BJ (cell line): ENCODE measurements at places on chromosomes 6 and 20.

- DNase-seq: no peak
Measured at GRCh38 chr6:169921217-169921616, 169.8 kb downstream of the ERMARD start.

DNA sequence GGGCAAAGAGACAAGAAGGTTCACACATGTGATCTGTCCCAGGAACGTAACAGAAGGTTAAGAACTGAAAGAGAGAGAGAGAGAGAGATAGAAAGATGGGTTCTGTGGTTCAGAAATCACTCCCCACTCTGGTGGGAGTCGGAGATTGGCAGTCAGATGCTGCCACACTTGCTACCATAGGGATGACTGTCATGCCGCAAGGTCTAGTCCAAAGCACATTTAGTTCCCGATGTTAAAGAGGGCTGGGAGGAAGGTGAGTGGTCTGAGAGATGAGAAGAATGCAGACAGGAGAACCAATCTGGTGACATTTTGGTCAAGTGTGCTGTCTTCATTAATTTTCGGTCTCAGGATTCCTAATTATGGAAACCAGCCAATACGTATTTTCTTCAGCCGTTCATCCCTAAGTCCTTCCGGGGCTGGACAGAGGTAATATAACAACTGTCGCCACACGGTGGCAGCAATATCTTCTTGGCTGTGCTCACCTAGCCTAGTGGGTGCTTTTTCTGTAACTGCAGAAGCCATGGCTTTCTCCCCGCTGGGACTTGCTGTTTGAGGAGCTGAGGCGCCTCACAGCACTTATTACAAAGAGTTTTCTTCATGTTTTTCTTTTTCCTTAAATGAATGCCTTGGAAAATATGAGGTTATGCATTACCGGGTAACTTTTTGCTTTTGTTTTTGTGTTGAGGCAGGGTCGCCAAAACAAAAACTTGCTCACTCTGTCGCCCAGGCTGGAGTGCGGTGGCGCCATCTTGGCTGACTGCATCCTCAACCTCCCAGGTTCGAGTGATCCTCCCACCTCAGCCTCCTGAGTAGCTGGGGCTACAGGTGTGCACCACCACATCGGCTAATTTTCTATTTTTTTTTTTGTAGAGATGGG is 46.0 kb downstream of the SLC35D3 start:
- peak; percentile 4 for DNase-seq

DNA sequence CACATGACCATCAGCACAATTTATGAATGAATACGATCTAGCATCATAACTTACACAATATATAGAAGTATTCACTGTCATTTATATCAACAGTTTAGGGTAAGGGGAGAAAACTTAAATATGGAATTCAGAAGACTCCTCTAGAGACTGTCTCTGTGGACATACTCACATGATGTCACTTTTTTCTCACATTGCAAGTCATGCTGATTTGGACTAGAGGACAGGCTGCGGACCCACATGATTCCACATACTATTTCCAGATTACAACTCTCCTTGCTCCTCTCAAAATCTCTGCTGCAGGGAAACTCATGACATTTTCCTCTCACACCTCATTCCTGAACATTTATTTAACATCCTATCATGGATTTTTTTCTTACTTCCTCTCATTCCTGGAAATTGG is 13.4 kb downstream of the CRISP1 start:
- no peak for DNase-seq

- no peak for DNase-seq
Measured at GRCh38 chr20:46650575-46651090, 626 bp downstream of the SLC13A3 start.

GRCh38 chr6:142732790-142733189 is 212.2 kb downstream of the HIVEP2 start:
- DNase-seq: no peak

DNA sequence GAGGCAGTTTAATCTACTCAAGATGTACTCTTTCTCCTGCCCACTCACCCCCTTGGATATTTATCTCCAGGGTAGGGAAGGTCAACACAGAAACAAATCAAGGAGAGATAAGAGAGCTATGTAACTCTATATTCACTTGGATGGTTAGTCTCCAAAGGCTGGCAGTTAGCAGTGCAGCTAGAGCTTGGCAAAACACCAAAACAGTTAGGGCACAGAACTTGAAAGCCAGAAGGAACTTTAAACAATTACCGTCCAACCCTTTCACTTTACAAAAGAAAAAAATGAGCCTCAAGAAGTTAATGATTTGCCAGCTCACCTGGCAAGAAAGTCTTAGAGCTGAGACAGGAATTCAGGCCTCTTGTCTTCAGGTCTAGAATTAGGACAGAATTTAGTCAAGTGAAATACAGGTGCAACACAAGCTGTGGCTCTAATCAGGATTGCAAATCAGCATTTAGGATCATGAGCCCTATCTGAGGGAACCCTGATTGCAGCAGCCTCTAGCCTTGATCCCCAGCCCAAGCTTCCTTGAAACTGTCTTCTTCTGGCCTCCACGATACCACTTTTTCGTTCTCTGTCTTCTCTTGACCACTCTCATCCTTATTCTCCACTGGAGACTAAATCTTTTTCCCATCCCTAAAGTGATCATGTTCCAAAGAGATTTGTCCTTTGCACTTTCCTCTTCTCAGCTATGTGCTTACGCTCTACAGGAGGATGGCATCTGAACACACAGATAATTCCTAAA is 14.9 kb downstream of the NEDD9 start:
- DNase-seq: no peak

DNA sequence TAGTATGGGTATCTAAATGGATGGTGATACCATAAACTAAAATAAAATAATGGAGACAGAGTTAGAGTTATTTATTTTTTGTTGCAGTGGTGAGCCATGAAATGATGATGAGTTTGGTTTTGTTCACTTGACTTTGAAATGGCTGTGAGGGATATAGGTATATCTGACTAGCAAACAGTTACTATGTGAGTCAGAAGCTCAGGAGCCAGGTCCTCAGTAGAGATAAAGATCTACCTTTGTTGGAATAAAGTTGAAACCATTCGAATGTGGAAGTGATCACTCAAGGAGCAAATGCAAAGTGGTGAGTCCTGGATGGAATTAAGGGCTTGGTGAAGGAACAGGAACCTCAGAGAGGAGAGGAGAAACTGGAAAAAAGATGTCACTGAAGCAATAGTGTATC is 86.0 kb upstream of the TPD52L1 start:
- no peak for DNase-seq

DNA sequence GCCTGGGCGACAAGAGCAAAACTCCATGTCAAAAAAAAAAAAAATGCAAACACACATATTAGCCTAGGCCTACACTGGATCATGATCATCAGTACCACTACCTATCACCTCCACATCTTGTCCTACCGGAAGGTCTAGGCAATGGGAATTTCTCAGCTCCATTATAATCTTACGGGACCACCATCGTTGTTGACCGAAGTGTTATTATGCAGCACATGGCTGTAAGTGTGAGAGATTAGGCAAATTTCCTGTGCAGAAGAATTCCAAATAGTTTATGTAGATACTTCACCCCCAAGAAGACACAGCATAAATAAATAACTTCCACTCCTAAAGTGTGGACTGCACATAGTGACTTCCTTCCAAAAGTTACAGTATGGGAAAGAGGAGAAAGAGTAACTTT is 16.8 kb upstream of the KIAA1755 start:
- DNase-seq: no peak

- no peak for DNase-seq
Measured at GRCh38 chr20:10094566-10095173, 59.9 kb downstream of the ANKEF1 start.

DNA sequence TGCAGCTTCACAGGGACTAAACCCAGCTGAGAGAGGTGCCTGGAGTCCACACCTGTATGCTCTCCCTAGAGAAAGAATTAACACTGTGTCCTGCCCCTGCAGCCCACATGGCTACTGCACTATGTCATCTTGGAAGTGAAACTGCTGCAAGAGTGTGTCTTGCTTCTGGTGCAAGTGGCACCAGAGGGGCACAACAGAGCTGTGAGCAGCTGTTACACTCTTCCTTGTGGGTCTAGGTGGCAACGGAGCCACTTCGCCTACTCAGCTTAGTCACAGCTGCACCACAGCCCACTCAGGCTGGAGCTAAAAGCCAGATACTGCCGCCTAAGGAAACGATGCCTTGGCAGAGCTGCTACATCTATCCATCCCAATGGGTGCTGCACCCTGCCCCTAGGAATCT is 391.4 kb downstream of the COL12A1 start:
- no peak for DNase-seq

DNA sequence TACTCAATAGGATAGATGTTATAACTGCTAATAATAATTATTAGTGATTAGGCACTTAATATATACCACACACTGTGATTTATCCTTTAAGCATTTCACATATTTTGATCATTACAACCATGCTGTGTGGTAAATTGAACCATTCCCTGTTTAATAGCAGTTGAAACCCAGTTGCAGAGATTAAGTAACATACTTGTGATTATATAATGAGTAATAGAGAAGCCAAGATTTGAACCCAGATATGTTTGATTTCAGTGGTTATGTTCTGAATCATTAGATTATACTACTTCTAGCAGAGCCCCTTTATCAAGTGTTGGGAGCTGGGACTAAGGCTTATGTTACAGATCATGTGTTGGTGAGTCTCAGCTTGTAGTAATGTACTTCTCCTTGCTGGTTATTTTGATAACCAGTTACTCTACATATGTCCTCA is 44.1 kb downstream of the STK4 start:
- peak; percentile 62 for DNase-seq

DNA sequence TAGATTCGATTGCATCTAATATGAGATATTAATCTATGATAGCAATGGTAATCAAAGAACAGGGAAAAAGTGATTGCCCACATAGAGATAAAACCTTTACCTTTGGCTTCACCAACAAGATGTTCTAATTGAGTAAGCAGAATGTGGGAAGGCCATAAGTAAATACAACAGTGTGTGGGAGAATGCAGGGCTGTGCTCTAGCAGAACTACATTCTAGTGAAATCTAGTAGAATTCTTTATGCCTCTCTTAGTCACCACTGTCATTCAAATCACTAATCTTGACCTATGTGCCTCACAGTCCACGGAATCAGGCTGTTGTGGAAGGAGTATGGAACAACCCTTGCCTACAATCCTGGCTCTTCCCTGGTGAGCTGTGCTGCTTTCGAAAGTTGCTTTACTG is 30.4 kb upstream of the MCM9 start:
- DNase-seq: no peak

DNA sequence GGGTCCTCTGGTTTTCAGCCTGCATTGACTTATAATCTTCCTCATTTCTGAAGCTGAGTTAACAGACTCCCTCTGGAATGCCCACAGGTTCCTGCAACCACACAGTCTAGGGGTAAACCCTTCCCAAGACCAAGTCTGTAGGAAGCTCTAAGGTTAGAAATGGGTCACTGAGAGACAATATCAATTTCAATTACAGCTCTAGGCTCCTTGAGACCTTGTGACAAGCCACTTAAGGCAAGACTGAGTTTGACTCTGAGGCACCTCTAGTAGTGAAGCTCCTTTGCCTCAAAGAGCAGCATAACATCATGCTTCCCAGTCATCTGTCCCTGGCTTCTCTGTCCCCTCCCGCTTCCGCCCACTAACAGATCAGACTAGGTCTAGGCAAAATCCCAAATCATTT is 333.2 kb upstream of the JARID2 start:
- no peak for DNase-seq

GRCh38 chr20:44701118-44701857 is 13.9 kb upstream of the CCN5 start:
- no peak for DNase-seq

DNA sequence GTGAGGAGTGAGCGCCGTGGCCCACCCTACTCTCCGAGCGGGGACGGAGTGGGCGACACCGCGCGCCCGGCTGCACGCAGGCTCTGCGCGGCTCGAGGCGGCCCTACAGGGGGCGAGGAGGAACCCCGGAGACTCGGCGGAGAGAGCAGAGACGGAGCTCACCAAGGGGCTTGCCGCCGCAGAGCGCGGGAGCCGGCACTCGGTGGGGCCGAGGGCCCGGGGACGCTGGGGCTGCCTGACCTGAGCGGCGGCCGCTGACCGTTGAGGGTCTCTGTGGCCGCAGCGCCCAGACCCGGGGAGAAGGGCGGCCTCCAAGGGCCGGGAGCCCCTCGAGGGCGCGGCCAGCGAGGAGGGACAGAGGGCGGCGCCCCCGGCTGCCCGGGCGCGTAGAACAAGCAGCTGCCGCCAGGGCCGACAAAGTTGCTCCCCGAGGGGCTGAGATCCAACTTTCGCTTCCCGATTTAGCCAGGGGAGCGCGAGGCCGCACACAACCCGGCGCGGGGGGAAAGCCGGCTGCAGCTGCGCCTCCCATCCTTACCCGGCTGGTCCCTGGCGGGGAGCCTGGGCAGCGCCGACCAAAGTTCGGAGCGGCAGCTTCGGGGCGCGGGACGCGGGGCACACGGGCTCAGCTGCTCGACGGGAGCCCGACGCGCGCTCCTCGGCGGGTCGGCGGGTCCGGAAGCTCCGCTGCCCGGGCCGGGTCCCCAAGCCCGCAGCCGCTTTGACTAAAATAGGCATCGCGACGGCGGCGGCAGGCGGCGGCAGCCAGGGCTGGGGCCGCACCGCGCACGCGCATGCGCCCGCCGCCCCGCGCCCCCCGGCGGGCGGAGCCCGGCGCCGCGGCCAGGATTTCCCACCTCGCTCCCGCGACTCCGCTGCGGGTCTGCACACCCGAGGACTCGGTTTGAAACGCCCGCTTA is 43.1 kb downstream of the POPDC3 start:
- DNase-seq: no peak

DNA sequence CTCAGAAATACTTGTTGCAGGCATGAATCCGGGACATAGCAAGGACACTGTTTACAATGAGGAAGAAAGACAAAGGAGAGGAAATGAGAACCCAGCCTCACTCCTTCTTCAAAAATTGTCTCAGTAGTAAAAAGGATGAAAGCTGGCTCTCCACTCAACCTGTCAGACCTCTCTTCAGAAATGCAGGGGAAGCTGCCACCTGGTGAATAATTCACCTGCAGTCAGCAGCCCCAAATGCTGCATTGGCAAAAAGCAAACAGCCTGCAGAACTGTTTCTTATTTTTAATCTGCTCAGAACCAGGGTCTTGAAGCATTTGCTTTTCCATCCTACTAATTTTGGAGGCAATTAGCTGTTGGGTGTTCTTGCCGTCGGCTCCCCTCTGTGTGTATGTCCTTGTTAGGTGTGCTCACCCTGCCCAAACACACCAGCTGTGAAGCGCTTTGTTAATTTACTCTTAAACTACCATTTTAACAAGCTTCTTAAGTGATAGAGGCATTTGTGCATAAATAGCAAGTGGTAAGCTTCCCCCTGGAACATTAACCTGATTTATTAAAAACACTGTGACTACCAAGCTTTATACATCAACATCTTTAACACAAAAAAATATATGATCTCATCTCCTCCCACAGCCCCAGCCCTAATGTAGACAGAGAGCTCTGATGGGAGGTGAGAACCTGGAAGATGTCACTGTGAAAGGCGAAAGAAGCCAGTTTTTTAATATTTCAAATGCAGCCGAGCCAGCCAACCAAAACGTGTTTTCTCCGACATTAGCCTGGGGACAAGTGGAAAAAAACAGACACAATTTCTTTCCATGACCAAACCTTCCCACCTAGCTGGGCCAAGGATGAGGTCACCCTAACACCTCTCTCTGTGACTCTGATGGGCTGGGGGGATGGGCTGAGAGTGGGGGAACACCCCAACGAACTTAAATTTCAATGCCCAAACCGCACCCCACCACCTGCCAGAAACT is 451.0 kb upstream of the SULF2 start:
- DNase-seq: no peak
